Activated naive CD8-positive, alpha-beta T cell treated with anti-CD3 and anti-CD28 coated beads for 36 hours (primary cell): ENCODE measurements at places on chromosomes 5 and 9. TPM values are rescaled to one million over a fixed set of nuclear protein-coding genes. Genes with fewer than 3 reads are reported as not detected.

DNA sequence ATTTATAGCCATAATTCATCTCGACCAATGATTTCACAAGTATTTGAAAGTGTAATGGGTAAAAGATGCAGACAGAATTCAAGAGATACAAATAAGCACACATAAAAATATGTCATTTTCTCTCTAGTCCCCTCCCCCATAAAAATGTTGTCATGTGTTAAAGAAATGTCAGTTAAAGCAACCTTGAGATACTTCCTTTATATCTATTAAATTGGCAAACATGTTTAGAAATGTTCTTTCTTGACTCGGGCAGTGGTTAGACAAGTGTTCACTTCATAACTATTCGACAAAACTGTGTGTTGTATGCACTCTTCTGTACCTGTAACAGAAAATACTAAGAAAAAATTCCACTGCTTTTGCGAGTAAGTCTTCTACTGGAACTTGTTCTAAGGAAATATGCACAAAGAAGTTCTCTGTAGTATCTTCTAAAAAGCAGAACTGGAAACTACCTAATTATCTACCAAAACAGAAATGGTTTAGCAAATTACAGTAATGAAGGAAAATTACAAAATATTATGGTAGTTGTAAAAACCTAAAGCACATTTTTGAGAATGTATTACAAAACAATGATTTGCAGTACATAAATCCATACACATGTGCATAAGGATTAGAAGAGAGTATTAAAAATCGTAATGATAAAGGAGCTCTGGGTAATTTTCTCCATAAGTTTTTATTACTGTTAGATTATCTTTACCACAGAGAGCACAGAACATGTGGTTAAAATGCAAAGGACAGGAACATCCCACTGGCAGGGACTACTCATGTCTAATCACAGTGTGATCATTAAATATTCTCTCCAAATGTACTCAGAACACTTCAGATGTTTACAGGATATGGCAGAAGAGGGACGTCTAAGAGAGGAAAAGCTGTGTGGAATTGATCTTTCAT, 35.9 kb downstream of the FBXW2 start:
- DNase-seq: no peak

- no peak for DNase-seq
Observed at GRCh38 chr5:643351-643801, 31.2 kb downstream of the CEP72 start.

Gene ORM2
- total RNA-seq: not detected

- no peak for DNase-seq
Observed at GRCh38 chr9:110599468-110599867, 19.9 kb upstream of the SVEP1 start.

- no peak for DNase-seq
Observed at GRCh38 chr9:92962846-92963245, 15.5 kb downstream of the FGD3 start.

DNA sequence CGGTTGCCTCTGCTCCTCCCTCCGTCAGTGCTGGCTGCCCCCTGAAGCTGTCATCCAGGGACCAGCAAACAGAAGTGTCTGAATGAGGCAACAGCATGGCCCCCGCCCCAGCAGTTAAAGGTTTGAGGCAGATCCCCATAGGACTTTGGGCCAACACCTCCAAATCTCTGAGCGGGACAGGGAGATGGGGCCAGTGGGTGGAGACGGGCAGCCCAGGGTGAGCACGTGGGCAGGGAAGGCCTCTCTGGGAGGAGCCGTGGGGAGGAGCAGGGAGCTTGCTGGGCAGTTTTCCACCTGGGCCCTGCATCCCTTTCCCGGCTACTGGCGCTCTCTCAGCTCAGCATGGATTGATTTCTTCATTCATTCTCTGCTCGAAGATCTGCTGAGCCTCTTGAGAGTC, 39.1 kb upstream of the NOTCH1 start:
- no peak for DNase-seq

DNA sequence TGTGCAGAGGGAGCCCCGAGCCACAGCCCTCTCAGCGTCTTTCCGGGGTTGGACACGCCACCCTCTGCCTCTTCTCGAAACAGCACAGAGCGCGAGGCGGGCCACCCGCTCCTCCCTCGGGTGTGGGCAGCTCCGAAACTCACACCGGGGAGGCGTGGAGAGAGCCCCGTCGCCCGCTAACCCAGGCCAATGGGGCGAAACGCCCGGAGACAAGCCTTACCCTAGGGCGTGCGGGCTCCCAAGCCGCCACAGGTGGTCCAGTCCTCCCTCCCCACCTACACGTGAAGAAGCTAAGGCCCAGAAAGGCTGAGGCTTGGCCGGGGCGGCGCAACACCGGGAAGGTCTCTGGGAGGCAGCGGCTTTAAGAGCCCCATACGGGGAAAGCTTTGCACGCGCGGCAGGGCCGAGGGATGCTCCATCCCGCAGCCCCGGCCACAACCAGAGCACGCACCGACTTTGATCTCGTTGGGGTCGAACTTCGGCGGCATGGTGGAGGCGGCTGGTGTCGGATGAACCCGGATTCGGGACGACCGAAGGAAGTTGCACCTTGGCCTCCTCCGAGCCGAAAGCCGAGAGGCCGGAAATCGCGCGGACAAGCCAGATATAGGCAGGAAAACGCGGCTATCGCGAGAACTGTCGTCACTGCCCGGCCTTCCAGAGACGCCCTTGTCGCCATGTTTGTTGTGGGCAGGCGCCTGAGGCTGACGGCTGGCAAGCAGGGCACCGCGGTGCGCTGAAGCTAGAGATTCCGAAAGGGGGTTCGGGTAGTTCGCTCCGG, at the start of the genes LRSAM1 and RPL12:
TSS of gene LRSAM1 (plus strand) at position 681 of the 778 bp plus-strand sequence. CDS start 3,018 bp downstream, outside the sequence.
TSS of gene RPL12 (minus strand) at position 577 of the 778 bp plus-strand sequence. CDS start at position 488, 89 bp downstream.
- peak; percentile 94 for DNase-seq

- no peak for DNase-seq
Observed at GRCh38 chr5:179862891-179863290, 4.3 kb upstream of the MRNIP start.

Gene GNG10
- 26.0 TPM for total RNA-seq

Gene RNF183
- not detected for total RNA-seq

- no peak for DNase-seq
Observed at GRCh38 chr5:98651715-98652114, 121.7 kb upstream of the RGMB start.

- no peak for DNase-seq
Observed at GRCh38 chr5:66442951-66443445, 153.2 kb upstream of the MAST4 start.

DNA sequence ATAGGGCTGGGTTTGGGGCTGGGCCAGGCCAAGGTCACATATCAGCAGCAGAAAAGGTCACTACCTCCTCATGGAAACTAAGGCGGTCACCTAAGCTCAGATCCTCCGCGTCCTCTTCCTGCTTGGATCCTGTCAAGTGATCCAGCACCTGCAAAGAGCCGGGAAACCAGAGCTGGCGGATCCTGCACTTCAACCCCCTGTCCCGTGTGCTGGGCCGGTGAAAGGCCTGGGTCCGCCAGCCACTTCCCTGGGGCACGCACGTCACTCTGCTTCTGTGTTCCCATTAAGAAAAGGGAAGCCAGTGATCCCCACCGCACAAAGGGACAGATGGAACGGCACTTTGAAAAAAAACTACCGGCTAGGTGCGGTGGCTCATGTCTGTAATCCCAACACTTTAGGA, 61.3 kb upstream of the STXBP1 start:
- no peak for DNase-seq

- no peak for DNase-seq
Observed at GRCh38 chr5:25358919-25359318, 714.1 kb upstream of the CDH10 start.

DNA sequence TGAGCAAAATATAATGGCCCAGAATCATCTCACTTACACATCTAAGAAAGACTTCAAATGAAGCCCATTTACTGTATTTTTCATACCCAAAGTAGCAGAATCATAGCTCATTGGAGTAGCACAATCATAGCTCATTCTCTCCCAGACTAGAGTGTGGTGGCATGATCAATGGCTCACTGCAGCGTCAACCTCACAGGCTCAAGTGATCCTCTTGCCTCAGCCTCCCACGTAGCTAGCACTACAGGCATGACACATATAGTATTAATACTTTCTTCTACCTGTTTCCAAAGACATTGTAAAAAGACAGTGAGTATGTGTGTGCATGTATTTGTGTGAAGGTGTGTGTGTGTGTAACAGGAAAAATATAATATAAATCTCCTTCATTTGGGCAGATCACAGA, 1247.9 kb upstream of the ACO1 start:
- no peak for DNase-seq

DNA sequence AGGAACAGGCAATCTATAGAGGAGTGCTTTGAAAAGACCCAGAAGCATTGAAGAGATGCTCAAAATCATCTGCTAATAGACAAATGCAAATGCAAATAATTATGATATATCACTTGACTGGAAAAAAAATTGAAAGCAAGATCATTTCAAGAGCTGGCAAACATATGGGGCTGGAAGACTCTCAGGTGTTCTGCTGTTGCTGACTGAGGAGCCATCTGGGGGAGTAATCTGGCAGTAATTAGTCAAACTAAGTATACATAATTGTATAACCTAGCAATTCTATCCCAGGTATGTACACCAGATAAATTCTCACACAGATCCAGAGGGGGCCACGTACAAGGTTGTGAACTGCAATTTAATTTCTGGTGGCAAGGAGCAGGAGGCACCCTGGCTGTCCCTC, 4.6 kb upstream of the HMHB1 start:
- no peak for DNase-seq

Gene LHX3
- not detected for total RNA-seq

GRCh38 chr9:129458663-129459546, 162.0 kb downstream of the C9orf50 start:
- DNase-seq: peak; percentile 39

Gene COL23A1
- total RNA-seq: 0.22 TPM

Gene CYSRT1
- total RNA-seq: 0.49 TPM

GRCh38 chr9:93167185-93167584, 16.8 kb upstream of the WNK2 start:
- DNase-seq: no peak

Gene TEX48
- total RNA-seq: 0.80 TPM

Gene TSSK1B
- total RNA-seq: not detected

- peak; percentile 80 for DNase-seq
Observed at GRCh38 chr5:160199410-160199911, 29.8 kb upstream of the FABP6 start.

Gene FCHSD1
- total RNA-seq: 22.4 TPM
